Caco-2 (cell line): ENCODE measurements at places on chromosomes 2 and 18. TPM values are rescaled to one million over a fixed set of nuclear protein-coding genes. Genes with fewer than 3 reads are reported as not detected.

Gene FIGN
- total RNA-seq: not detected in 2 replicates

Gene RGPD3
- total RNA-seq: 0.14 and 0.27 TPM in 2 replicates

Gene CABYR
- total RNA-seq: 3.3 and 4.4 TPM in 2 replicates

Gene CD302
- 7.5 and 7.6 TPM in 2 replicates for total RNA-seq

DNA sequence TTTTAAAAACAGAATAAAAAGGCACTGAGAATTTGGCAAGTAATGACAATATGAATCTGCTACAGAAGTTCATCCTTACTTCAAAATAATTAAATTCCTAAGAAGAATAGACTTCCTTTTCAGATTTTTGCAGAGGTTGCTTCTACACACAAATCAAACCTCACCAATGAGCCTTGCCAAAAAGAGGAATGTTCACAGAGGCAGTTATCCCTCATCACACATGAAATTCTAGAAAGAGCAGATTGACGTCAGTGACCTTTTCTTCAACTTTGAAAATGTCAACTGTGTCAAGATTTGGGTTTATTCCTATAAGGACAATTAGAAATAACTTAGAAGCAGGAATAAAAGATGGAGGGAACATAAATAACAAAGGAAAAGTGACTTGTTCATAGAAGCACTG lies 64.6 kb downstream of the MBD2 start:
- no peak for DNase-seq

- peak; percentile 54 for DNase-seq
These were observed 479 bp downstream of the RNMT start for GRCh38 chr18:13726972-13727331.

DNA sequence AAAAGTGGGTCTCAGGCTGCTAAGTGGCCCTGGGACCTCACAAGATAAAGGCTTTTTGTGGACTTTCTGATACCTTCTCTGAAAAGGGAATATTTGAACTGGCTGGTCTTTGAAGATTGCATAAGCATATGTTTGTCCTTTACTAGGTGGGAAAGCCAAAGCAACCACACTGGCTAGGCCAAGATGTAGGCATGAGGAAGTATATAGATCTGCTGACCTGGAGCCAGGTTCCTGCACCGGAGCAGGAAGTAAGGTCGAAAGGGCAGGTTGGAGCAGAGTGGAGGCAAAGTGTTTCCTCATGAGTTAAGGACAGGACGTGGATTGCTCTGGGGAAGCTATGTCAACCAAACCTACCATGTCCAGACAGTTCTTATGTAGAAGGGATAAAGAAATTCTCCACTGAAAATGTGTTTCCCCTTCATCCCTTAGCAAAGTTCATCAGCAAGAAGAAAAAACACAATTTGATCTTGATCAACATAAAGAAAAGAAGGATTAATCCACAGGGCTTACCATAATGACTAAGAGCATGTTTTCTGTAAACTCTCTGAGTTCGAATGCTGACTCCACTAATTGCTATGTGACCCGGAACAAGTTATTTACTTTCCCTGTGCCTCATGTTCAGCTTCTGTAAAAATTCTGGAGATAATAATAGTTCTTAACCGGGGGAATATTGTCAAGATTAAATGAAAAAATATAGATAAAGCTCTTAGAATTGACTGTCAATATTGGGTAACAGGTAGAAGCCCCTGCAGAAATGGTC lies 156.1 kb upstream of the SRD5A2 start:
- DNase-seq: no peak

GRCh38 chr18:49368876-49369440 lies 91.5 kb downstream of the DYM start:
- DNase-seq: no peak

DNA sequence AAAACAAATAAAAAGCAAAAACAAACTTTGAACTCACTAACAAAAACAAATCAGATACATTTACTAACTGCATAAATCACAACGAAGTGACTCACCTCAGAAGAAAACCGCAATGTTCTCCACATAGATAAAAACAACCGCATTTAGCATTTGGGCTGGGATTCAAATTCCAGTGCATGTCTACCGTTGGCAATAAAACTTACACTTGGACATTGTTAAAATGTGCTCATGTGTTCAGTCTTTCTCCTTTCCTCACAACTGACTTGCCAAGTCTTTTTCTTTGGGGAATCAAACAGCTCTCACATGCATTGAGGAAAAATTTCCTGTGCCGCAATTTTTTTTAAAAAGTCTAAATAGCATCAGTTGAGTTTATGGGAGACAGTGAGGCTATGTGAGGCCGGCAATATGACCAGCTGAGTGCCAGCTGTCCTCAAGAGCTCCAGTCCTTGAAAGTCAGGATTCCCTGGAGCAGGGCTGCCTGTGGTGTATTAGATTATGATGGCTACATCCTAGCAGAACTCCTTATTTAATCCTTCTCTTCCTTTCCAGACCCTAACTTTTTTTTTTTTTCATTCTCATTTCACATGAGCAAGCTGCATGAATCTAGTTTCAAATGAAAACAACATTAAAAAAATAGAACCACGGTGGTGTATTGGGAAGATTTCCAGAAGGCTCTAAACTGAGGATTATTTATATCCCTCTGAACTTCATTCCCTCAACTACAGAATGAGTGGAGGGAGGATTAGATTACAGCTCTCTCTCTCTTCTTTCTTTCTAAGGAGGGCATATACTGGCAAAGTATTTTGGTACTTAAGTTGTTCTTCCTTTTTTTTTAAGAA lies 70.2 kb upstream of the MEIS1 start:
- DNase-seq: no peak

GRCh38 chr2:191572319-191572718 lies 105.6 kb upstream of the NABP1 start:
- no peak for DNase-seq

- DNase-seq: no peak
These were observed 465.5 kb downstream of the XIRP2 start for GRCh38 chr2:167353605-167354280.

GRCh38 chr2:159677654-159678053 lies 34.7 kb upstream of the MARCHF7 start:
- no peak for DNase-seq

- no peak for DNase-seq
These were observed 136.7 kb downstream of the ACKR3 start for GRCh38 chr2:236706288-236706687.

DNA sequence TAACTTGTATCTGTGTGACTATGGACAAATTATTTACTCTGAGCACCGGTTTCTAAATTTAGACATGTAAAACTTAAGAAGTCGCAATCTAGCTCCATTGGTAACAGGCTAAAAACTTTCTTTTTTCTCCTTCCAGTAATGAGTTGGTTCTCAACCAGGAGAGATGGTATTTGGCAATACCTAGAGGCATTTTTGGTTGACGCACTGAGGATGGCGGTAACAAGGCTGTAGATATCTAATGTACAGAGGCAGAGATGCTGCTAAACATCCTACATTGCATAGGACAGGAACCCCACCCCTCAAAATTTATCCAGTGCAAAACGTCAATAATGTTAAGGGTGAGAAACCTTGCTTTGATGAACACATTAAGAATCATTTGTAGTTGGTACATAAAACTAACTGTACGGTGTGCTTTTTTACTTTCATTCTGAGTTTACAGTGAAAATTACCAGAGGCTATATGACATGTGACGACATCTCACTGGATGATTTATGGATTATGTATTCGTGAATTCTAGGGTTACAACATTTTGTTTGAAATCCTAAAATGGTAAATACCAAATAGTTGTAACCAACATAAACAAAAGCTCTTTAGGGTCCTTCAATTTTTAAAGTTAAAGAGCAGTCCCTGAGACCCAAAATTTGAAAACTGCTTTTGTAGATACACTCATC lies 91.3 kb downstream of the TLK1 start:
- DNase-seq: no peak

GRCh38 chr18:45270289-45270771 lies 344.9 kb upstream of the SLC14A2 start:
- DNase-seq: no peak

- no peak for DNase-seq
These were observed 1292.0 kb upstream of the CHAC2 start for GRCh38 chr2:52475590-52475989.

DNA sequence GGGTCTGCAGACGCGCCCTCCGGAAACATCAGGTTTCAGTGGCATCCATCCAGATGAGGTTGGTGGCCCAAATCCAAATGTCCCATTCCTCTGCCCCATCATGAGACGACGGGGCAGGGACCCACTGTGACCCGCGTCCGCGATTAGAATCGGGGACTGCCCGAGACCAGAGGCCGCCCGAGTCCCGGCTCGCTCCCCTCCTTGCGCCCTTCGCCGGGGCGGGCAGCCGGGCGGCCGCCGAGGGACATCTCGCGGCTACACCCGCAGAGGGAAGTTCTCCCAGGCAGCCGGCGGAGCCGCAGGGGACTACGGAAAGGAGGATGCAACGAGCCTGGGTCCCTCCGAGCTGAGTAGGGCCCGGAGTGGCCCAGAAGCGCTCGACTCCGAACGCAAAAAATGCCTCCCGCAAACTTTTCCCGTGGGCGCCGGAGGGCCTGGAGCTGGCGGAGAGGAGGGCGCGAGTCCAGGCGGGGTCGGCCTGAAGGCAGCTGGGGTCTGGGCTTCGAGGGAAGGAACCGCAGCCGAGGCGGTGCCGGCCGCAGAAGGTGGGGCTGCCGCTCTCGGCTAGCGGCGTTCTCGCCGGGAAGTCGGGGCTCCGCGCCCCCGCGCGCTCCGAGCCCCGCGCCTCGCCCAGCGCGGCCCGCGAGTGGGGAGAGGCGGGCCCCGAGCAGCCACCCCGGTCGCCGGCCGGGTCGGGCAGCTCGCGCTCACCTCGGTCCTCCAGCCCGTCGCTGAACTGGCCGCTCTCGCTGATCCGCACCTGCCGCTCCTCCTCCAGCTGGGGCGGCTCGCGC lies 580 bp downstream of the TMEM163 start:
- DNase-seq: peak; percentile 10

DNA sequence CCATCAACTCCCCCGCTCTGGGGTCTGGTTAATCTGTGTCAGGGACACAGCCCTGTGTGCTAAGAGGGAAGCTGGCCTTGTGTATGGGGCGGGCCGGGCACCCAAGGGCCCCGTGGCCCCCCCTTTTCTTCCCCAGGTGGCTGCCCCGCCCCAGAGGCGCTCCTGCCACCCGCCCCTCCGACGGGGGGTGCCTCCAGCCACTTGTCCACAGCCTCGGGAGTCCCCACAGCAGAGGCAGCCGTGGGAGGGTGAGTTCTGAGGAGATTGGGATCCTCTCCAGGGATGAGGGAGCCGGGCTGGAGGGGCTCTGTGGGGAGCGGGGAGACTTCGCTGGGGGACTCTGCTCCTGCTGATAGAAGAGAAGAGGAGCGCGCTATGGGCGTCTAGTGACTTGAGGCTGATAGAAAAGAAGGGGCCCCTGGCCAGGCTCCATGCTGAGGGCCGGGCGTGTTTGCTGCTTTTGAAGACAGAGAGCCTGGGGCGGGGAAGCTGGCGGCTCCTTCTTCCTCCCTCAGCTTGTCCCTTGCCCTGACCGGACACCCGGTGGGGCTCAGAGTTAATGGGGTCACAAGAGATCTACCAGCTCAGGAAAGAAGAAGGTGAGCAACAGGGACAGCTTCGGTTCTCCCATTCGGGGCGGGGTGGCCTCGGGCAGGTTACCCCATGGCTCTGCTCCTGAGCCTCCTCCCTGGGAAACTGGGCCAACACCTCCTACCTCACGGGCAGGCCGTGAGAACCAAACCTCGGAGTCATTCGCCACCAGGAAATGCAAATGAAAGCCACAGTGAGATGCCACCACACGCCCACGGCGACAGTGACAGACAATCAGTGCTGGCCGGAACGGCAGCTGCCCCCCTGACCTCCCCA lies 89.4 kb upstream of the TAF1B start:
- no peak for DNase-seq

DNA sequence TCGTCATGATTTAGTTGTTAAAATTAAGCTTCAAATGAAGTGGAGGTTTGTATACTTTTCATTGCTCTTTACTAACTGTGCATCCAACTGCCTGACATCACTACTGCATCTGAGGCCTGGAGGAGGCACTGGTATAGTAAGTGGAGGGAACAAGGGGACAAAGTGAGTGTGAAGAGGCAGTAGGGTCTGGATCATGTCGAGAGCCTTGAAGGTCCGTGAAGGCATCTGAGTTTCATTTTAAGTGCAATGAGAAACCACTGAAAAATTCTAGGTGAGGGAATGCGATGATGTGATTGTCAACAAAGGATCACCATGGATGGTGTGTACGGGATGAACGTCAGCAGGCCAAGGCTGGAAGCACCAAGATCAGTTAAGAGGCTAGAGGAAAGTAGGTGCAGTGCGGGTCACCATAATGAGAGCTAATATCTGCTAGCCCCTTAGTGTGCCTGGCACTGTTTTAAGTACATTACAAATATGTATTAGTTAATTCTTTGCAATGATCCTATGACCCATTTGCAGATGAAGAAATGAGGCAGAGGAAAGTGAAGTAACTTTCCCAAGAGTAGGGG lies 96.1 kb downstream of the CABYR start:
- DNase-seq: no peak

DNA sequence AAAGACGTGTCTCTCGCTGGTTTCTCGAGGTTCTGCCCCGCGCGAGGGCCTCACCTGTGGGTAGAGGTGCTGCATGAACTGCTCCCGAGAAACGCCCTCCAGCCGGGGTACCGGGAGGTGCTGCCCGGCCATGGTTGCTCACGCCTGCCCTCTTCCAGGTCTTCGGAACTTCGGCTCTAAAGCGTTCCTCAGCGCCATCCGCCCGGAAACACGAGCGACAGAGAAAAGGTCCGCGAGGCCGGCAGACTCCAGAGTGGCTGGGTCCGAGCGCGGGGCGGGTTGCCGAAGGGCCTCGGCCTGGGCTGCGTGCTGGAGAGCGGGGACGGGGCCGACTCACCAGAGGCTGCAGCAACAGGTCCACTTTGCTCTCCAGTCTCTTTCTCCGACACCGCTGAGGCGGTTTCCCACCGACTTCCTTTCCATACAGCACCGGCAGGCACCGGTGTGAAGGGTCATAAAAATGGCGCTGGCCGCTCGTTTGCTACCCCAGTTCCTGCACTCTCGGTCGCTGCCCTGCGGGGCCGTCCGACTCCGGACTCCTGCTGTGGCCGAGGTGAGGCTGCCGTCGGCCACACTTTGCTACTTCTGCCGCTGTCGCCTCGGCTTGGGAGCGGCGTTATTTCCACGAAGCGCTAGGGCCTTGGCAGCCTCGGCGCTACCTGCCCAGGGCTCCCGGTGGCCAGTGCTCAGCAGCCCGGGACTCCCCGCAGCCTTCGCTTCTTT lies at the start of the genes MAIP1 and TYW5:
MAIP1 (plus strand) TSS at position 244 of the 723 bp plus-strand sequence; CDS start at position 461, 217 bp downstream.
TYW5 (minus strand) TSS at position 153 of the 723 bp plus-strand sequence; CDS start at position 132, 21 bp downstream.
- peak; percentile 91 for DNase-seq

GRCh38 chr18:59873641-59874040 lies 26.2 kb upstream of the PMAIP1 start:
- no peak for DNase-seq
